ENCODE measurements at places on chromosomes 6 and 20.

GRCh38 chr20:19991308-19991707, 25.9 kb upstream of the NAA20 start:
- no peak for DNase-seq

GRCh38 chr20:63404129-63405085, 43.3 kb upstream of the CHRNA4 start:
- DNase-seq, result no peak

DNA sequence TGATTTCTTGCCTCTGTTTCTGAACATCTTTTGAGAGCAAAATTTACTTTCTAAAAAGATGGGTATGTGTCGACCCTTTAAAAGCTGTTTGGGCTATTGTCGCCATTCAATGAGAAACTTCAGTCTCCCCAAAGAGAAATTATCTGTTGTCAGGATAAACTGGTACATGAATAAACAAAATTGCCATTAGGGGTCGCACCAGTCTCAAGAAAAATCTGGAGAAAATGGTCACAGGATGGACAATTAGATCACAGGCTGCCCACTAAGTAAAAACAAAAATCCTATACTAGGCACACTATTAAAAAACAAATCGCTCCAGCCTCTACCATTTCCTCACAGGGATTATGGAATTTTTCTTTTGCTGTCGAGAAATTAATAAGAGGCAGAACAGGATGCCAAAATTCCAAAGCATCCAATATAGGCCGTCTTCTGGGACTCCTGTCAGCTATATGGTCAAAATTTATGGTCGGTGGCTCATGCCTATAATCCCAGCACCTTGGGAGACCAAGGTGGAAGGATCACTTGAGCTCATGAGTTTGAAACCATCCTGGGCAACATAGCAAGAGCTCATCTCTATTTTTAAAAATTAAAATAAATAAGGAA, 5.5 kb upstream of the HLA-E start:
- no peak for DNase-seq

- DNase-seq, result no peak
These were observed 27.0 kb downstream of the SOD2 start for GRCh38 chr6:159665868-159666635.

GRCh38 chr6:26029570-26029856, 57.7 kb upstream of the HFE start:
- no peak for DNase-seq

DNA sequence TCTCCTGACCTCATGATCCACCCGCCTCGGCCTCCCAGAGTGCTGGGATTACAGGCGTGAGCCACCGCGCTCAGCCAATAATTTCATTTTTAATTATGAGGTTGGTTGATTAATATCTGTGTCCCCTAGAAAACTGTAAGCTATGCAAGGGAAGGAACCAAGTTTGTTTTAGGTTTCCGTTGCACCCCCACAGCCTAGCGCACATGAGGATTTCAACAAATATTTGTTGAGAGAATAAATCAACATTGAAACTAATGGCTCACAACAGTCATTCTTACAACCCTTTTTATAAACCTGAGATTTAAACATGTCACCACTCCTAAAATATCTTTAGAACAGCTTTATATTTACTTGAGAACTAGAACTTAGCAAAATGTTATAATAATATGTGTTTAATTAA, 114.0 kb upstream of the CARMIL1 start:
- no peak for DNase-seq

GRCh38 chr20:11912659-11913415, 4.9 kb upstream of the BTBD3 start:
- no peak for DNase-seq

DNA sequence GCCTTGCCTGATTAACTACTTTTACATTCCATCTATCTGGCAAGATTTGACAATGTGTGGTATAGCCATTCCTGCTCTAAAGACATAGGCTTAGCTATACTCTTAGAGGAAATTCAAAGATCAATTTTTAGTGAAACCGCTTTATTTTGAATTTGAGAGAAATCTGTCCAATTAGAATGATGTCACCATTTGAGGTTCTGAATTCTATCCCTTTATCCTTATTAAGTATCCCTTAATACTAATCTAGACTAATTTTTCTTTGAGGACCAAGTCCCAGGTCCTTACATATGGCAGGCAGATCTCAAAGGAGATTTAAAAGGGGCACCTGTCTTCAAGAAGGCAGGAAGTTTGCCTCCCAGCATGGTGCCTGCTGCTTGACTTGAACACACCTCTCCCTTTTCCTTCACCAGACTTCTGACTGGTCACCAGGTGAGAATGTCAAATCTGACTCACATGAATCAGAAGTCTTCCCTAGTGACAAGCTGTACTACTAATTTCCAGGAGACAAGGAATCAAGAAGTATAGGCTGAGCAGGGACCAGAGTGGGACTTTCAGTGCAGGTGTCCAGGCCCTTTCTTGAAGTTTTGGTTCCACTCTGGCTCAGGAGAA, 15.0 kb upstream of the MRAP2 start:
- DNase-seq, result no peak

DNA sequence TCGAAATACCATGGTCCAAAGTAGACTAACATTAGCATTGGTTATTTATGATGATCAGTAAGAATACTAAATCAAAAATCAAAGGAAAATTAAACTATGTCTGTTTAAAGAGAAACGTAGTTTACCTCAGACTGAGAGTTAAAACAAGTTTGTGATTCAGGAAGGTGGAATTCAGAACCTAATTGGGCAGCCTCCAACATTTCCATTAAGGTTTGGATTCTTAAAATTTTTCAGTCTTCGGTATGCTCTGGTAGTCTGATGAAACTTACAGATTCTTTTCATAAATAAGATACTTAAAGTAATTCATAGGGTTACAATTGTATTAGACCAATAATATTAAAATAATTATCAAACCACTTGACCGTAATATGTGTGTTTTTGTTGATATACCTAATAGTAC, 18.6 kb downstream of the HFE start:
- no peak for DNase-seq

DNA sequence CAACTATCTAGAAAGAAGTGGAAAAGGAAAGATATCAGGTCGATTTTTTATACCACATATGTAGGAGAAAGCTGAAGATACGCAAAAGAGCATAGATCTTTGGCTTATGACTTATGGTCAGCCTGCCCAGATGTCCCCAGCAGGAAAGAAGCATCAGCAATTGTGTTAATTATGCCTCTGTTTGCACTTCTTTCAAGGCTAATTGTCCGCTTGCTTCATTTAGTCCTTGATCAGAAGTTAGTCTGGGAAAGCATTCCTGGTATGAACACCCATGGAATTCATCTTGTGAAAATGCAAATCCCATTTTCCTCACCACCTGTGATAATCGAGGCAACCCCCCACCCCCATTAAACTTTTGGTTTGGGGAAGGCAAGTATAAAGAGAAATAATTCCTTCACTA, 62.8 kb downstream of the ATP9A start:
- no peak for DNase-seq

- no peak for DNase-seq
These were observed 48.6 kb downstream of the ABHD12 start for GRCh38 chr20:25341716-25342680.

GRCh38 chr6:24472181-24472580, 17.2 kb downstream of the GPLD1 start:
- DNase-seq, result no peak

DNA sequence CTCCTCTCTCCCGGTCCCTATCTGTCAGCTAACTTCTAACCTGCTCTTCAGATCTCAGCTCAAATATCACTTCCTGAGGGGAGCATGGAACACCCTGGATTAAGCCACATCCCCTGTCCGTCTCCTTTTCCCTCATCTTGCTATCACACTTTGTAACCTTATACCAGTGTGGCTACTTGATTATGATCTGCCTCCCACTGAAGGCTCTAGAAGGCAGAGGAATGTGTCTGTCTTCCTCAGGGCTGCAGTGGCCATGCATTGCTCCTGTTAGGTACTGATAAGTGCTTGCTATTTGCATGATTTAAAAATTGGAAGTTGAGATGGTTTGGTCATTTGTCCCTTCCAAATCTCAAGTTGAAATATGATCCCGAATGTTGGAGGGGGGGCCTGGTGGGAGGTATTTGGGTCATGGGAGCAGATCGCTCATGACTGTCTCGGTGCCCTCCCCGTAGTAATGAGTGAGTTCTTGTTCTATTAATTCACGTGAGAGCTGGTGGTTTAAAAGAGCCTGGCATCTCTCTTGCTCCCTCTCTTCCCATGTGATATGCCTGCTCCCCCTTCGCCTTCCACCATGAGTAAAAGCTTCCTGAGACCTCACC, 71.4 kb downstream of the PLCB4 start:
- DNase-seq, result no peak

DNA sequence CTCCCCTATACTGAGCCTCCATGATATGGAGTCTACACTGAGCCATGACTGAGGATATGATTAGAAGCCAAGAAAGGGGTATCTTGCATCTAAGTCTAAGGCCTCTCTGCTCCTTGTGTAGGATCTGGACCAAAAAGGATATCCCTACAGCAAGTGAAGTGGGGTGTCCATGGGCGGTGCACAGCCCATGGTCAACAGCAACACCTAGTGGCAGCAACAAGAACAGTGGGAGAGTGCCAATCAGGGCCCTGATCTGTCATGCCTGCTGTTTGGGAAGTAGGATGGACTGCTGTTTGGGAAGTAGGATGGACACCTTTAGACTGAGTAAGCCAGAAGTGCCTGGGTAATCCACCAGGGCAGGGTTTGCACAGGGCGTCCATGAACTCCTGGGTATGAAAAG, 22.4 kb downstream of the PTGIS start:
- DNase-seq, result peak; percentile 27

GRCh38 chr6:29589423-29590048, 4.6 kb downstream of the OR2H2 start:
- DNase-seq, result no peak

GRCh38 chr6:138593124-138593877, 94.0 kb upstream of the NHSL1 start:
- DNase-seq, result peak; percentile 87

- no peak for DNase-seq
These were observed 154.2 kb downstream of the ALDH8A1 start for GRCh38 chr6:134795691-134796090.
